ENCODE measurements at places on chromosomes 5 and 9. TPM values are rescaled to one million over a fixed set of nuclear protein-coding genes. Genes with fewer than 3 reads are reported as not detected.

The DND1 gene
- total RNA-seq: 2.8 TPM

The DBH gene
- not detected for total RNA-seq

The ERAP2 gene
- total RNA-seq: 51.3 TPM

The PTPRD gene
- not detected for total RNA-seq

The FAM219A gene
- total RNA-seq: 16.3 TPM

The DMGDH gene
- total RNA-seq: not detected

DNA sequence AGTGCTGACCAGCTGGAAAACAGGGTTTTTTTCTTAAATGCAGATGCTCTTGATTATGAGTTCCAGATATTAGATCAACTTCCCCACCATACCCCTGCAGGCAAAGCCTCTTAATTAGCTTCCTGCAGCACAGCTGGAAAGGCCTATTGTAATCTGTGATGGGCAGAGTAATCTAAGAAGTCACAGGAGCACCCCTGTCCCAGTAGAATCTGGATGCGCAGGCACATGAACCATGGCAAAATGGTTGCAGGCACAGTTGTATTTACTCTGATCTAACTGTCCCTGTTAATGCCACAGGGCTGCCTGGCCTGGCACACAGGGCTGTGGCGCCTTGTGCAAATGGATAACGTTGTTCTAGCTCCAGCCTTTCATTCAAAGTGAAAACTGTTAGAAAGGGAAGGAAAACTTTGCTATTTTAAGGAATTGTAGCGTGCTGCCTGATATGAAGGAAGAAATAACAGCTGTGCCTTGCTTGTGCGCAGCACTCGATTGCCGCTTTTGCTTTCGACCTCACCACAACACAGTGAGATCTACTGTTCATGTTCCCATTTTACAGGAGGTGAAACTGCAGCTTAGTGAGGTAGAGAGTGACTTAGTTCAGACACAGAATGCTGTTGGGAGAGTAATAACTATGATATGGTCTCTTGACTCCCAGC lies 2.3 kb downstream of the TGFBI start:
- DNase-seq: no peak

- no peak for DNase-seq
Observed at GRCh38 chr5:125254267-125254666, 507.8 kb upstream of the ZNF608 start.

DNA sequence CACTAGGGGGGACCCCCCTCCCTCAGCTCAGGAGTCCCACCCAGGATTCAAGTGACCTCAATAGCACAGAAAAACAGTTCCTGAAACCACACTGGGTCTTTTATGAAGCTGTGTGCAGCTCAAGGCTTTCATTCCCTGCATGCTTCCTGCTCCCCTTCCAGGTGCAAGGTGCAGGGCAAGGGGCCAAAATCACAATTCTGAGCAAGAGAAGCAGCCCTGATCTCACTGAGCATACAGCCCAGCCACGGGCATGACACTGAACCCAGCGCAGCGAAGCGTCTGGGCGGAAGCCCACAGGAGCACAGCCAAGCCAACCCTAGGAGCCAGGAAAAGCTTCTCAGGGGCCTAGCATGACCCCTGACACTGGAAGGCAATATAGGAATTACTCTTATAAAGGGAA lies 62.9 kb downstream of the IRX2 start:
- DNase-seq: no peak

DNA sequence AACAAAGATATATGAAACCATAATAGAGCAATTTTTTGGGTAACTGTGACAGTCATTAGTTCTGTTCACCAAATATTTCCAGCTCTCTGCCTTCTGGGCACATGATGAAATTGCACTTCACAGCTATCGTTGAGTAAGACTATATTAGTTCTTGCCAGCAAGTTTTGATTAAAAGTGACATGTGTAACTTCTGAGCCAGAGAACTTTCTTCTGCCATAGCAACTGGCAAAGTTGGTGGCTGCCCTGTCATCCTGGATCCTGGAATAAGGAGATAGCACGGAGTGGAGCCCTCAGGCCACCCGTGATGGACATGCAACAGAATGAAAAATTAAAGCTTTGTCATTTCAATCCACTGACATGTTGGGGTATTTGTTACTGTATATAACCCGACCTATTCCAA lies 194.4 kb upstream of the VCAN start:
- DNase-seq: no peak

DNA sequence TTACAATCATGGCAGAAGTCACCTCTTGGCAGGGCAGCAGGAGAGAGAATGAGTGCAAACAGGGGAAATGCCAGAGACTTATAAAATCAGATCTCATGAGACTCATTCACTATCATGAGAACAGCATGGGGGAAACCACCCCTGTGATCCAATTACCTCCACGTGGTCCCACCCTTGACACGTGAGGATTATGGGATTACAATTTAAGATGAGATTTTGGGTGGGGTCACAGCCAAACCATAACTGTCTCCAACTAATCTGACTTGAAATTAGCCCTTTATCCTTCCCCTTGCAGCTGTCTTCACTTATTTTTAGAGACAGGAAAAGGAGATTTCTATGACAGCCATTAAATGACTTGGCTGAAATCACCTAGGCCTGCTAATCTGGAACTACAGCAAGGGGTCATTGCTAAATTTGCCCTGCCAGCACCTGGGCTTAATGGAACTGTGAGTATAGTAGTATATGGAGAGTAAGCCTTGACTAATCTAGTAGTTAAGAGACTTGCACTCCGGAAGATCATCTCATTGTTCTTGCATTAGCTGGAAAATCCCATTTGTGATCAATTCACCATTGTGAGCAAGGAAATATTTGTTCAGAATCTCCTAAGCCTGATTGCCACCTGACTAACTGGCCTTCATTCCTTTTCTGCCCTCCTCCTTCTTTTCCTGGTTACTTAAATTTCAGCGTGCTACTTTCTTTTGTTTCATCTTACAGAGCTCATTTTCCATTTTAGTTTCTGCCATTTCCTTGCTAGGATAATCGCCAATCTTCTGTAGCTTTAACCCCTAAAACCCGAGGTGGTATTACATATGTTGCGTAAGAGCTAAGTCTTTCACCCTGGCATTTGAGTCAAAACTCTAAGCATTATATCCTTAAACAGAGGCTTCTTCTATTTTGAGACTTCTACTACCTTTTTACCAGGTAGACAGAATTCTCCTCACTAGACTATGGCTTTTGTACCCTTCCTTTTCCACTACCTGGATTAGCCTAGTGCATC lies 65.3 kb upstream of the RUSC2 start:
- DNase-seq: no peak

DNA sequence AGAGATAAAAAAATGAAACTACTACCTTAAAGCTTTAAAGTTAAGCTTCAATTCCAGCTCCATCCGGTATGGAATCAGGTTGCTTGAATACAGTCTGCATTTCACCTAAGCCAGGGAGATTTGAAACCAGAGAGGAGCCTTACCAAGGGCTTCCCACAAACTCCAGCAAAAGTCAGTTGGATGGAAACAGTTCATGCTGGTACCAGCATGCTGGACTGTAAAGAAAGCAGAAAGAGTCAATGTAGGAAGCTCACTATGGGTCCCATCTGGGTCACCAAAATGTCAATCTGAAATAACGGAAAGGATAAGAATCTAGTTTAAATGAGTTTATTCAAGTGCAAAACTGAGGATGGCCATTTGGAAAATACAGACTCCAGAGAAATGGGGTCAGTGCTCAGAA lies 65.3 kb downstream of the CDO1 start:
- no peak for DNase-seq

GRCh38 chr9:102185371-102185770 lies 446.9 kb upstream of the GRIN3A start:
- no peak for DNase-seq

GRCh38 chr5:131265311-131265803 lies 1.5 kb downstream of the CDC42SE2 start:
- peak; percentile 76 for DNase-seq

DNA sequence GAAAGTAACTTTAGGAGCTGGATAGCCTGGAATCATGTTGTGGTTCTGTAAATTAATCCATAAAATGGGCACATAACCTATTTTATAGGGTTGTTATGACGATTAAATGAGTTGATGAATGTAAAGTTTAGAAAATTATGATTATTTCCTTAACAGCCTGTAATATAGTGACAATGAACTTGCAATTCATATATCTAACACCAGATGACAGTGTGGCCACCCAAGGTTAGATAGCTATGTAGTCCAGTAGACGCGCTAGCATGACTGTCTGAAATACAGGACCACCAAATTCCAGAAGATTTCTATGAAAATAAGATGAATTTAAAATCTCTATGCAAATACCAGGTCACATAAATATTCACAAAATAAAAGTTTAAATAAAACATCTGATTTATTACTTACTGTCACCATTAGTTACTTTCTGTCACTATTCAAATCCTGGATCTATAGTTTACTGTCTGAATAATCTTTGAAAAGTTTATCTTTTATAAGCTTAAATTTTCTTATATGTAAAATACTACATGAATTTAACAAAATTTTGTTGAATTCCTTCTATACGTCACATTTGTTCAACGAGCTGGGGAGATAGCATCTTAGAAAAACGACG lies 26.1 kb upstream of the MACIR start:
- peak; percentile 69 for DNase-seq

DNA sequence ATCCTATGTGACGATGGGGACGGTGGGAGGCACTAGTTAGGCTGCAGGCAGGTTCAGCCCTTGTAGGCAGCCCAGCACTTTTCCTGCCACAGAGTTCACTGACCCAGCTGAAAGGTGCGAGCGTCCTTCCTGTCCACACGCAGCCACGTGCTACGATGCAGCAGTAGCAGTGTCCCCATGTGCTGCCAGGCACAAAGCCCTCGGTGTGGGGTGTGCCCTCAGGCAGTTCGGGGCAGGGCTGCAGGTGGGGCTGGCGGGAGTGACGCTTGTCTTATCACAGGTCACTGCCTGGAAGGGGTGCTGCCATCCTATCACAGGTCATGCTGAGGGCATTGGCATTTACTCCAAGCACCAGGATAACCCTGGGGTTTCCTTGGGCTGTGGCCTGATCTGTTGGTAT lies 46.8 kb upstream of the CLPTM1L start:
- DNase-seq: no peak

GRCh38 chr5:63563008-63563917 lies 399.0 kb downstream of the HTR1A start:
- DNase-seq: no peak

DNA sequence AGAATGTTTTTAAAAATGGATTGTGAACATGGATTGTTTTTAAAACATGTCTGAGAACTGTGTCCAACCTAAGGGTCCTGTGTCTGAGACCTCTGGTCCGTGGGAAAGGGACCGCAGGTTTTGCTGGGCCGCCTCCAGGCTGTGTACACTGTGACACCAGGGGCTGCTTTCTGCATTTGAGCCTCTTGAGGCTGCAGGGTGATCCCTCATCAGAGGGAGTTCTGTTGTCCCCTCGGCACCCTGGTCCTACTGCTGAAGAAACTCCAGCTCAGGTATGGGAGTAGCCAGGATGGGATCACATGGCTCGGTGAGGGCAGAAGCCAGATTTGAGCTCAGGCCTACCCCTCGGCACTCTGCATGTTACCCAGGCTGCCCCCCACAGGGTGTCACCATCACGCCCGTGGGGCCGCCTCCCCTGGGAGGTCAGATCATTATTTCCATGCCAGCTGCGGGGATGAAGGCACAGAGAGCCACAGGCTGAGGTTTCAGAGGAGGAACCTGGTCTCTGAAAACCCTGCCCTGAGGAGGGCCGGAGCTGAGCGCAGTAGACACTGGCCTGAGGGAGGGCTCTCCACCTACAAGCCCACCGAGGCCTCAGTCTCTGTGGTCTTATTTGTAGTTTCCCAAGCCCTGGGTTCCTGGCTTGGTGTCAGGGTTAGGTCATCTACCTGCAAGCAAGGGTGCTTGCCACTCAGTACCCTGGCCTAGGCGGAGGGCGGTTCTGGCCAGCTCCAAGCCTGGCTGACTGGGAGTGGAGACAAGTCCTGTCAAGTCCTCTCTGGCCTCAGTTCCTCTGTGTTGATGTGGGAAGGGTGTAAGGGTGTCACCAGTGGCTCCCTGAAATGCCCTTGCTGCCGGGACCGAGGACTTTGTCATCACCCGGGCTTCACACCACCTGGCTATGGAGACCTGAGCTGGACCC lies 2.8 kb downstream of the PRR7 start:
- DNase-seq: no peak

GRCh38 chr9:132671620-132672412 lies 1.6 kb downstream of the GTF3C4 start:
- DNase-seq: no peak

DNA sequence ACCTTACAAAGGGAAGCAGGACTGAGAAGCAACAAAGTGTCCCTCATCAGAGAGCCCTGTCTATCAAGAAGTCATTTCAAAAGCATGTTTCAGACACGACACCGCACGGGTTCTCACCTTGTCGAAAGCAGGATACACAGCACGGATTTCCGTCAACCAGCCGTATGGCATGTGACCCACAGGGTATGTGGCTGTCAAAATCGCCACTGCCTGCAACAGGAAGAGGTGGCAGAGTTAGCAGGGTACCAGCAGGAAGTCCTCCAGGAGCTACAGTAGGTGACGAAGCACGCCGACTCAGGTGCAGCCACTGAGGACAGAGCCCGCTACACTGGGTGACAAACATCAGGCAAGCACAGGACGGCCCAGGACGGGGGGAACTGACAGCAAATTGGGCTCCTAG lies 81.2 kb downstream of the OTULIN start:
- DNase-seq: no peak

- DNase-seq: no peak
Observed at GRCh38 chr5:157747766-157748700, 4.5 kb downstream of the LSM11 start.

DNA sequence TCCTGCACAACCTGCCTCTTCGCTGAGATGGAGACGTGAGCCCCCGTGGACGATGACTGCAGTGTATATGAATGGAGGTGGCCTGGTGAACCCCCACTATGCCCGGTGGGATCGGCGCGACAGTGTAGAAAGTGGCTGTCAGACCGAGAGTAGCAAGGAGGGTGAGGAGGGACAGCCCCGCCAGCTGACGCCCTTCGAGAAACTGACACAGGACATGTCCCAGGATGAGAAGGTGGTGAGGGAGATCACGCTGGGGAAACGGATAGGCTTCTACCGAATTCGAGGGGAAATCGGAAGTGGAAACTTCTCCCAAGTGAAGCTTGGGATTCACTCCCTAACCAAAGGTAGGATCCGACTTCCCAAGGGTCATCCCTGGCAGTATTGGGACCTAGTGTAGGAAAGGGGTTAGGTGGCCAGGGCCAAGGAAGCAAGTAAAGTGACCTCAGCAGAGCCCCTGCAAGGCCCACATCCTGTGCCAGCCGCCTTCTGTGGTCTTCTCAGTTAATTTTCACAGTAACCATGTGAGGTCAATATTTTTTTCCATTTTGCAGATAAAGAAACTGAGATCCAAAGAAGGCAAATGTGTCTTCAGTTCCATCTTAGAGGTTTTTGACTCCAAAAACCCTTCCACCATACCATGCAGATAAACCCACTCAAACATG lies 53.8 kb downstream of the NIM1K start:
- no peak for DNase-seq

GRCh38 chr5:35484241-35484640 lies 133.4 kb upstream of the SPEF2 start:
- DNase-seq: no peak

DNA sequence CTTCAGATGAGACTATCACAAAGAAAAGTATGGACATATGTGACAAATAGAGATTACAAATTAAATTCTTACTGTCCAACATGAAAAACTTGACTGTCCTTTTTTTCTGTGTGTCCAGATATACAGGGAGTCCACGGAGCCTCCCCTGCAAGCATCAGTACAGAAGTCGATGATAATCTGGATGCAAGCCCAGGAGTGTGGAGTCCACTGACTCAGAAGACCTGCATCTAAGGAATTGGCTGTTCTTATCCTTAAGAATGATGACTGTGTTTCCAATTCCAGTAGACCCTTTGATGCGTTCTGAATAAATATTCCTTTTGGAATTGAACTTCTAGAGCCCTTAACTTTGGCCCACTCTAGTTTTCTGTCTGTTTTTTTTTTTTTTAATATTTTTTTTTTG lies 56.7 kb upstream of the TAF11L2 start:
- DNase-seq: no peak

GRCh38 chr5:56026863-56027300 lies 32.1 kb upstream of the IL6ST start:
- no peak for DNase-seq
